ENCODE measurements at places on chromosomes 6 and 20. TPM values are rescaled to one million over a fixed set of nuclear protein-coding genes. Genes with fewer than 3 reads are reported as not detected.
A peak's percentile ranks its signal among the peaks of the same experiment; 100 is the strongest.

Gene PDYN
- total RNA-seq, result not detected

Gene HLA-DMA
- total RNA-seq, result 0.44 TPM

Gene F13A1
- total RNA-seq, result not detected

Gene WFDC5
- not detected for total RNA-seq

DNA sequence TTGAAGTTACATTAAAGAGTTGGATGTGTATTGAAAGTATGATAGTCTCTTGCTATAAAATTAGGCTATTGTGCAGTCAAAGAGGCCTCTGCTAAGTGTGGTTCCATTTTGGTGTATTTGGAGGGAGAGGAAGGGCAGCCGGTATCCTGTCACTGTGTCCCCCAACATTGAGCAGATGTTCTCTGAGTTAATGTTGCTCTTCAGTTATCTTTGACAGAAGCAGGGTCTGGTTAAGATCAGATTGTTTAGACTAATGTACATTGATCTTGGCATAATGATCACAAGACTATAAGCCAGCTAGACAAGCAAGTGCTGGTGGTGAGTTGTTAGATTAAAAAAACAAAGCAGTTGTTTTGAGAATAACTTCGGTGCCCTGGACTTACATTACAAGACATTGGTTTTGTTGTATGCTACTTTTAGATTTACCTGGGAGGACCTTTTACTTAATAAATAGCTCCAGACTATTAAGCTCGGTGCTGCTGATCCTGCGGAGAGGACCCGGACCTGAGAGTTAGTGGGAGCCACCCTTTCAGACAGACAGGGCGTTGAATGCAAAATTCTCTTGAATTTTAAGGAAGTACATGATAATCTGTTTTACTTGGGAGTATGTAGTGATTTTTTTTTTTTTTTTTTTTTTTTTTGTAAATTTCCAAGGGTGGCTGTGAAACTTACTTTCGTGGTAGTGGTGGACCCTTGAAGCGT, 97.8 kb downstream of the JARID2 start:
- DNase-seq, result no peak

GRCh38 chr6:41682497-41683272, 44.4 kb downstream of the MDFI start:
- DNase-seq, result no peak

DNA sequence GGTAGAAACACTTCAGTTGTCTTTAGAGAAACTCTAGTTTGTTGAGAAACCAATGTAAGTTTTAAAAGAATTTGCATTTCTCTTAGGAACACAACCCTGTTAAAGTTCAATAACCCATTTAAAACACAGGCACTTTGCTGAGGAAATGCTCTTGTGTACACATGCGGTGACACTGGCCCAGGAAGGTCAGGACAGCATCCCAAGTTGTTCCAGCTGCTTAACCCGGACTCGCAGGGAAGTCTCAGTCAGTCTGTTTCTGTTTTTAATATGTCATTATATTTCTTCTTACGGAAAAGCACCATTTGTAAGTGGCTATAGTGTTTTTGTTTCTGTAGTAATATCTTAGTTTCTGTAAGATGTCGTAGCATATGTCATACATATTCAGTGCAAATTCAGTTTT, 36.9 kb downstream of the RIN2 start:
- no peak for DNase-seq

- peak; percentile 61 for DNase-seq
Measured at GRCh38 chr20:53884859-53885541, 185.4 kb downstream of the BCAS1 start.

DNA sequence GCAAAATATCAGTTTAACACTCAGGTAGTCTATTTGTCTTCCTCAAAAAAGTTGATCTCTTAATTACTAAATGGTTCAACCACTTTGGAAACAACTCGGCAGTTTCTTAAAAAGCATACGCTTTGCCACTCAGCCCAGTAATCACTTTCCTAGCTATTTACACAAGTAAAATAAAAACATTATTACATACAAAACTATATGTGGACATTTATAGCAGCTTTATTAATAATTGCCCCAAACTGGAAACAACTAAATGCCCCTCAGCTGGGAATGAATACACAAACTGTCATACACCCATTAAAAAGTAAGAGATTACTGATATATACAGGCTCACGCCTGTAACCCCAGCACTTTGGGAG, 7.4 kb downstream of the EEF1A1 start:
- DNase-seq, result no peak

GRCh38 chr6:17987447-17987696, at the start of gene KIF13A:
Gene KIF13A, minus strand, starts transcription at chr6:17987635. Its CDS starts 172 bp downstream, at chr6:17987463.
- DNase-seq, result peak; percentile 54

- no peak for DNase-seq
Measured at GRCh38 chr6:12403947-12404647, 113.9 kb downstream of the EDN1 start.

DNA sequence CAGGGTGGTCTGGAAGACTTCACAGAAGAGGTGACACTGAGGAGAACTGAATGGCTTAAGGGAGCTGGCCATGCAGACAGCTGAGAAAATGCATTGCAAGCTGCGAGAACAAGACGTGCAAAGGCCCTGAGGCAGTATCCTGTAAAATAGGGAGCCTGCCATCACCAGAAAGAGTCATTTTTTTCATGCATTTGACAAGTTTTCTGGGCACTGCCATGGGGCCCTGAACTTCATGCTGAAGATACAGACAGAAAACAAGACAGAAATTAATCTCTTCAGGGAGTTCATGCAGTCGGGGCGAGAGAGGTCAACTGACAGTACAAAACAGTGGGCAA, 28.9 kb upstream of the NFATC2 start:
- DNase-seq, result no peak

- DNase-seq, result peak; percentile 91
Measured at GRCh38 chr6:33781131-33781975, 7.6 kb downstream of the LEMD2 start.

GRCh38 chr6:22364306-22364705, 67.5 kb upstream of the PRL start:
- no peak for DNase-seq

GRCh38 chr6:33677143-33677660, 34.3 kb downstream of the UQCC2 start:
- no peak for DNase-seq

DNA sequence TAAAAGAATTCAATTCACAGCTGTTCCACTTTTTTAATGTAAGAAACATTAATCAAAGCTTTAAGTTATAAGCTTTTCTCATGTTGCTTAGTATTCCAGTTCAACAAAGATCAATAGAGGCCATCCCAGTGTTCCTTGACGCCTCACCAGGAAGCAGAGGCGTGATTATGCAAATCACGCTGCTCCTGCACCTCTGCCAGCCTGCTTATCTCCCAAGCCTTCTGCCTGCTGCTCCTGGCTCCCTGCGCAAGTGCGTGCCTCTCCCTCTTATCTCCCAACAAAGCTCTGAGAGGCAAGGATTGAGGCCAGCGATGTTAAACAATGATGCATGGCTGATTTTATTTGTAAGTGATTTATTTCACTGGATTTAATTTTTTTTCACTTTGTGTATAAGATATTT, 42.8 kb downstream of the INSM1 start:
- no peak for DNase-seq

- DNase-seq, result peak; percentile 59
Measured at GRCh38 chr20:35490736-35491181, 35.4 kb downstream of the CEP250 start.
